NCI-H1436 treated with DMSO at 0.1 percent for 48 hours (cell line): ENCODE measurements at places on chromosomes 6 and 20.

- DNase-seq = no peak
These were observed 20.7 kb downstream of the RAB22A start for GRCh38 chr20:58330249-58330648.

GRCh38 chr6:119350952-119351372 lies 1.4 kb upstream of the MAN1A1 start:
- DNase-seq = no peak

GRCh38 chr6:52909531-52909930 lies at the start of gene GSTA3:
GSTA3 (minus strand) TSS chr6:52909698; CDS start chr6:52905834, 3,864 bp downstream.
- no peak for DNase-seq

- DNase-seq = no peak
These were observed 188.2 kb downstream of the NFATC2 start for GRCh38 chr20:51354191-51354768.

DNA sequence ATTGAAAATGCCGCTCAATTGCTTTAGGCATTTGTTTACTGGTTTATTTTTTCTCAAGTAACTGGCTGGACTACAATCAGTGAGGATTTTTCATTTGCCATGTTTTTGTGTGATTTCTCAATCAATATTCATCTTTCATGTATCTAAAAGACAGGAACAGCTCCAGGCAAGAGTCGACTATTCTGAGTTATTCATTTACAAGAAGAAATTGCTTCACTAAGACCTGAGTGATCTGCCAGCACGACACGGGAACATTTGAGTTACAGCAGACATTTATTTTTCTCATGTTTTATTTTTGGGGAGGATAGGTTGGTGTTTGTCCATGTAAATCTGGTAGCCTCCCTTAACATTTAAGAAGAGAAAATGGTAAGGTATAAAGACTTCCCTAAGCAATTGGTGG lies 124.1 kb downstream of the CBLN4 start:
- no peak for DNase-seq

GRCh38 chr20:59448196-59448595 lies 147.8 kb downstream of the EDN3 start:
- no peak for DNase-seq

- no peak for DNase-seq
These were observed 6.1 kb downstream of the PTPRT start for GRCh38 chr20:43183536-43184070.

DNA sequence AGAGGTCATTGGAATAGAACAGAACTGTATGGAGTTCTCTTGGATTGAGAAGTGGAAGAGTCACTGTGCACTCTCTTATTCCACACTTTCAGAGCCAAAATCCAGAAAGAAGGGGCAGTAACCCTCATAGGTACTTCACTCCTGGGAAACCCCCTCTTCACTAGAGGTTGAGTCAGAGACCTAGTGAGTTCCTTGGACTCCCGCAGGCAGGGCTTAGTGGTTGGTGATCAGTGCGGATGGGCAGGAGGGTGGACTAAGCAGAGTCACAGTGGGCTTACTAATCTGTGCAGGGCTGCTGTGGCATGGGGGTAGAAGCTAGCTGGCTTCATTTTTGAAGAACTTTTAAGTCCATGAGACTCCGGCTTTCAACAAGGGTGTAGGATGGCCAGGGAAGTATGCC lies 95.0 kb upstream of the MLN start:
- DNase-seq = no peak

DNA sequence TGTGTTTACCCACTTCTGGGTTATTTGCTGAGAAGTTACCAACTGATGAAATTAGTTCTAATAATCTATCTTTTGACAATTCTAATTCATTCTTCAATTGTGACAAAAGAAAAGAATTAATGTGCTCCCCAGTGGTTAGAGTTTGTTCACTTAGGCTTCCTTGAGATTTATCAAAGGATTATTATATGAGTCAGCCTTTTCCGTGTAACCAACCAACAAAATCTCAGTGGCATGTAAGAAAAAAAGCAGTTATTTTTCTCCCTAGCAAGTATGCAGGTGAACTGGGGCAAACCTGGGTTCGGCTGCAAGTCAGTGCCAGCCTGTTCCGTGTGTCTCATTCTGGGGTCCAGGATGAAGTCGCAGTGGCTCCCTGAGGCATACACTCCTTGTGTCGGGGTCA lies 28.8 kb upstream of the HIVEP1 start:
- no peak for DNase-seq

DNA sequence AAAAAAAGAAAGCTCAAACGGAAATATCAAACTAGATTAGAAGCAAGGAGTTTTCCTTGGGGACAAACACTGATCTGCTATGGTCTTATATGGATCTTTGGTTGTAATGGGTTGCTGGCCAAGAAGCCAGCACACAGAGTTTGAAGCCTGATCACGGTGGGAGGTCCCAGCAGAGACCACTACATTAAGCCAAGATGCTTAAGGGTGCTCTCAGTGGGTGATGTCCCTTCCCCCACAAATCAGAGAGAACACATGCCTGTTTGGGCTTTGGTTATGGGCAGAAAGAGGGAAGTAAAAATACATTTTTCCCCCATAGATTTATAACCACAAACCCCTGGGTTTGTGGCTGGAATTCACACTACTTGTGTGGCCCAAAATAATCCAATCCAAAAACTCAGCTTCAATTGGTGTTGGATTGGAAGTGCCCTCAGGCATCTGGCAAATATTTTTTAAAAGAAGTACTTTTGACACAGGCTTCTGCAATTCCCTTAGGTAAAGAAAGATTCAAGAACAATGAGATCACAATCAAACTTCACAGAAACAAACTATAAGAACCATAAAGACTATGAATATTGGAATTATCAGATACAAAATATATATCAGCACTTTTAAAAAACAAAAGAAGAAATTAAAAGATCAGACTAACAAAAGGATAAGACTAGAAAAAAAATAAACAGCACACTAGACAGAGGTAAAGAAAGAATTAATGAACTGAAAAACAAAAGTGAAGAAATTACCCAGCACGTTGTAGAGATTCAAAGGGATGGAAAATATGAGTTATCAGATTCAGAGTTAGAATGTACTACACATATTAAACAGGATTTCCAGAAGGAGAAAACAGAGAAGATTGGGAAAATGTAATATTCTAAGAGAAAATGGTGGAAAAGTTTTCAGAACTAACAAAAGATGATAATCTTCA lies 44.7 kb downstream of the ESF1 start:
- no peak for DNase-seq

- DNase-seq = no peak
These were observed 10.0 kb downstream of the UCKL1 start for GRCh38 chr20:63945921-63946920.

DNA sequence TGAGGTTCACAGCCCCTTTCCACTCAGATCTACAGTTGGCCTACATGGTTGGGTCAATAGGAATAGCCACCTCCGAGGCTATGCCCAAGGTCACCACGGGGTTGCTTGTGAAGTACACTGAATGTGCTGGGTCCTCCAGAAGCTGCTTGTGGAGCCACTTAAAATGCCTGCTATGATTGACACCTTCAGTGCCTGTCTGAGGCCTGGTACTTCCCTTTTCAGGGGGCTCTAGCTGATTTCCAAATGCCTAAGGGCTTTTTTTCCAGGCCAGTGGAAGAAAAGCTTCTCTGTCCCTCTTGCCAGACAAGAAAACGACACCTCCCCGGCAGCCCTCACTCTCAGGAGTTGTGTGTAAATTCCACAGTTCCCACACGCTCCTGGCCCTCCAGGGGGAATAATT lies 6.3 kb upstream of the NXT1 start:
- no peak for DNase-seq

- no peak for DNase-seq
These were observed 47.3 kb upstream of the CLDN20 start for GRCh38 chr6:155216312-155217046.

DNA sequence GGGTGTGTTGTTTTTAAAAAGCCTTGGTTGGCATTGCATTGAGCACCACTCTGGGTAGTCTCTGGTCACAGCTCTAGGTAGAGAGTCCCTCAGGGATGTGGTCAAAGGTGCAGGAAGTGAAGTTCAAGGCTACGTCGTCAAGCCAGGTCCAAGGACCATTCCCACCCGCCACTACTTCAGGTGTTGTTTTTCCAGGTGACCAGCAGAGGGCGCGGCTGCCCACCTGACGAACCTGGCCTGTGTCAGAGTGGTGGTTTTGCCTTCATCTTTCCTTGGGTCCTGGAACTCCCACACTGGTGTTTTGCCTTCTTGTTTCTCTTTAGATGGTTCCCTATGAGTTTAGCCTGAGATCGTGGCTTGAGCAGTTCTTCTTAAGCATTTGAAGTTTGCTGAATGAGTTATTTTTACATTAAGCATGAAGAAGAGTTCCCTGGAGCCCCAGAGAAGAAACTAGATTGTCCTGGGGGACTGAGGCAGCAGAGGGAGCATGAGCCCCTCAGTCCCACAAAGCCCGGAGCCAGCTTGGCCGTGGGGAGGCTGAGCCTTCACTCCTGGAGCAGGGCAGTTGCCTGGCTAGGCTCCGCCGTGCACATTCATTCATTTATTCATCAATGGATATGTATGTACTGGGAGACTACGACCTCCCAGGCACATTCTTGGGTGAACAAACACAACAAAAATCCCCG lies 5.6 kb upstream of the PHACTR3 start:
- no peak for DNase-seq

DNA sequence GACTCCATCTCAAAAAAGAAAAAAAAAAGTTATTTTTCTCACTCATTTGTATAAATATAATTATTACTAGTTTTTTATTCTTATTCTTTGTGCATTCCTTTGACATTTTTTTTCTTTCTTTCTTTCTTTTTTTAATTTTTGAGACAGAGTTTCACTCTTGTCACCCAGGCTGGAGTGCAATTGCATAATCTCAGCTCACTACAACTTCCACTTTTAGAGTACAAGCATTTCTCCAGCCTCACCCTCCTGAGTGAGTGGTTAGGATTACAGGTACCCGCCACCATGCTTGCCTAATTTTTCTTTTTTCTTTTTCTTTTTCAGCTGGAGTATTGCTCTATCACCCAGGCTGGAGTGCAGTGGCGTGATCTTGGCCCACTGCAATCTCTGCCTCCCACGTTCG lies 51.4 kb upstream of the JARID2 start:
- DNase-seq = no peak

DNA sequence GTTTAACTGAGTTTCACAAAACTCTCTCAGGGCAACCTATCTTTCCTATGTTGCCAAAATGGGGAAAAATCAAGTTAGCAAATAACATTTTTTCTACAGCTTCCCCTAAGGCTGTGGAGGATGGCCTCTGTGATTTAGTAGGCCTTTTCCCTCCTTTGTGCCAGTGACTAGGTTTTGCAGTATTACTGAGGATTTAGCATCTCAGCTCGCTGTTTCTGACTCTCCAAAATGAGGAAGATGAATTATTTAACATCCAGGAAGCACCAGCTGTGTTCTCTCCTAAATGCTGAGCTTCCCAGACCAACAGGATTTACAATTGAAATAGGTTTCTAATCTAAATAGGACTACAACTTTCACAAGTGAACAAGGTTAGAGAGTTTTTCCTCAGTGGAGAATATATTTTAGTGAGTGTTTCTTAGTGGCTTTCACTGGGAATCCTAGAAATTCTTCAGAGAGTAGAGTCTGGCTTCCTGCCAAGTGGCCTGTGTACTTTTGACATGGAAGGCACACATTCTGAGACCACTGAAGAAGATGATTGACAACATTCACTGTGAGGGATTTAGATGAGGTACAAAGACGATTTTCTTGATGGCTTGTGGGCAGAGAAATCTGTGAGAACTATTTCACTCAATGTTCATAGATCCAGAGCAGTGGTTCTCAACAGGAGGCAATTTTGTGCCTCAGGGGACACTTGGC lies 62.4 kb downstream of the PTCHD4 start:
- DNase-seq = no peak
